ENCODE measurements at places on chromosomes 4 and X.

GRCh38 chr4:81896936-81897335 lies 425.2 kb upstream of the RASGEF1B start:
- no peak for DNase-seq

DNA sequence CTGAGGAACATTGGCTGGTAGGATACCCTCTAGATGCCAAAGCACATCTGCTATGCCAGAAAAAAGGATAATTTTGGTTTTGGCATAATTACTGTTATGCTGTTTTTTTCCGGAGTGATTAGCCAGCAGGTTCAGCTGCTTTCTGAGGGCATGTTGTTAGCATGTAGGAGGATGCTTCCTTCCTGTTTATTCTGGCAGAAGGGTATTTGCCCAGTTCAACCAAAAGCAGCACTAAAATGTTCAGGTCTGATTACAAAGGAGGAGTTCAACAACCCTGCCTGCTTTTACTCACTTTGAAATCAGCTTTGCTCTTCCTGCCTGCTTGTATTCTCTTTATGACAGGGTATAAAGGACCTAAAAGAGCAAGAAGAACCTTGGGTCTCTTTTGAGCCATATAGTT lies 21.9 kb downstream of the ERCC6L start:
- DNase-seq: no peak

GRCh38 chrX:47593522-47593921 lies 11.3 kb downstream of the TIMP1 start:
- DNase-seq: no peak

- DNase-seq: no peak
Observed at GRCh38 chr4:119550857-119551532, 77.6 kb downstream of the PDE5A start.

DNA sequence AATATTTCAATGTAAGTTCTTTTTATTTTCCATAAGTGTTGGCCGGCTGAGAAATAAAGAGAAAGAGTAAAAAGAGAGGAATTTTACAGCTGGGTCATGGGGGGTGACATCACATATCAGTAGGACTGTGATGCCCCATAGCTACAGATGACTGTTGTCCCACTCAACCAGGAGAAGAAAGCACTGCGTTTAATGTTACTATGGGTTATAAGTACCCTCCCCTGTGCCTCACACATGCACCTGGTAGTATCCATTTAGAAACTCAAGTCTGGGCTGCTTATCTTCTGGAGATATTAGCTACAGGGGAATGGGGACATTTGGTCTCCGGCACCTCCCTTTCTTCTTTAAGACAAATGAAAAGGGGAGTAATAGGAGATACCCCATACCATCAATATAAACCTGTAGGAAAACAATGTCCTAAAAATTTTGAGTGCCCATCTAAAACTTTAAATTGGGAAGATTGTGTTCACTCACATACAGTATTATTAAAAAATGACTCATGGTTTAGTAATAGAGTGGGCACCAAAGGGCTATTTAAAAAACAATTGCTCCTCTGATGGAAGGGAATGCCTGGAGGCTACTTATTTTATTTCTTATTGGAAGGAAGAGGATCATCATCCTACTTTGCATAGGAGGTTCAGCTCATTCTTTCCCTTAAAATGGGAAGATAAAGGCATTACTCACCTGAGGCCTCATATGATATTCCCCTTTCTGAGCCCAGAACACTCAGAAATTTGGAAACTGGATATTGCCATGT lies 18.2 kb downstream of the UGT2B11 start:
- DNase-seq: no peak

DNA sequence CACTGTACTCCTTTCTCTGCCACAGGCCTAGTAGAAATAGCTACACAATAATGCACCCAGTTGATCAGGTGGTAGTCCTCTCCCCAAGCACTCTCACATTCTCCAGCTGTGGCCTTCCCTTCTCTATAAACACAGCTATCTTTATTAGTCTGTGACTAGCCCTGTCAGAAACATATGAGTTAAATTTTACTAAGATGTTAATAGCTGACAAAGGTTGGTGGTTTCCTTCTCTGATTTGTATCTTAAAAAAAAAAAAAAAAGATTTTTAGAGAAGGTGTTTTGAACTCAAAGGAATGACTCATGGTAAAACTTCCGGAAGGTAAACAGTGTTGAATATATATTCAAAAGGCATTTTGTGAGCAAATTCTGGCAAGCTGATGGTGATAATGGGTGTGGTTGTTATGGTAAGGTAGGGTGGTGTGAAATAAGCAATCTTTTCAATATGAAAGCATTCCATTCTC lies 327.4 kb downstream of the PPP3CA start:
- DNase-seq: no peak

GRCh38 chr4:183327827-183328226 lies 5.6 kb upstream of the CLDN24 start:
- DNase-seq: no peak

DNA sequence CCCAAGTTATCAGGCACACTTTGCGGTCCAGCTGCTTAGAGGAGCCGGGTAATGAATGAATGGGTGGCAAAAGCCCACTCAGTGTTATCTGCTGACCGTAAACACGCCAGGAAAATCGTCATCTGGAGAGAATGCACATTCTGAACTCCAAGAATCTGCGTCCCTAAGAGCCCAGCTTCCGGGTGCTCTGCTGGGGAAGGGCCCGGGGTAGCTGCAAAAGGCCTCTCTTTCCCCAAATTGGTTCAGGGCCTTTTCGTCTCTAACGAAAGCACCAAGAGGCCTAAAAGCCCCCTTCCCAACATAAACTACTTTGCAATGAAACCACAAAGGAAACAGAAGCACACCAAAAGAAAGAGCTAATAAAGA lies 1.6 kb upstream of the SFRP2 start:
- DNase-seq: no peak

DNA sequence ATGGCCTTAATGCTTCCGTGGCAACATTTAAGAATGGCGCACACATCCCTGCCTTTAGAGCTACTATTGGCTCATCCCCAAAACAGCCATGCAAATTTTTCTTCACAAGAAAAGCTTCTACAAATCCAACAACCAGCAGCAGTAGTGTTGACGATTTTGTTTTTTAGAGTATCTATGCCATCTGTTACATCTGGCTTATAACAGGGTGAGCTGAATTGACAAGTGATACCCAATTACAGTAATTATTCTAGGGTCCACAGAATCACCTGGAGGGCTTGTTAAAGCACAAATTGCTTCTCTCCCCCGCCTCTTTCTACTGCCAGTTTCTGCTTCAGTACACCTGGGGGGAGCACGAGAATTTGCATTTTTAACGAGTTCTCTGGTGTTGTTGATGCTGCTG lies 34.1 kb downstream of the DCHS2 start:
- DNase-seq: no peak

GRCh38 chr4:111542056-111542455 lies 603.2 kb upstream of the FAM241A start:
- no peak for DNase-seq

DNA sequence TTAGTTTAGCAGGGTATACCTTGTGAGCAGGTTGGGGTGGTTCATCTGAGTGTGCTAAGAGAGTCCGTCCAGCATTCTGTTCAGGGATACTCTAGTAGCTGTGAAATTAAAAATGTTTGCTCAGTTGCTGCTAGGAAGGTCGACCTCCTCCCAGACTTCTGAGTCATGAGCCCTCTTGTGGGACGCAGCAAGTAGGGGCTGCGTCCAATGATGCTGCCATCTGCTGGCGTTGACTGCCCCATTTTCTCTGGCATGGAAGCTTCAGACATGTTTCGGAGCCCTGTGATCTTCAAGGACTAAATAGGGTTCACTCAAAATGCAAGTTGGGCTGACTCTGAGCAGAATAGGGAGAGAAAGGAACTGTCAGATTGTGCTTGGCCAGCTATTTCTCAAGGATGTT lies 201.0 kb upstream of the ARSJ start:
- DNase-seq: peak; percentile 40

DNA sequence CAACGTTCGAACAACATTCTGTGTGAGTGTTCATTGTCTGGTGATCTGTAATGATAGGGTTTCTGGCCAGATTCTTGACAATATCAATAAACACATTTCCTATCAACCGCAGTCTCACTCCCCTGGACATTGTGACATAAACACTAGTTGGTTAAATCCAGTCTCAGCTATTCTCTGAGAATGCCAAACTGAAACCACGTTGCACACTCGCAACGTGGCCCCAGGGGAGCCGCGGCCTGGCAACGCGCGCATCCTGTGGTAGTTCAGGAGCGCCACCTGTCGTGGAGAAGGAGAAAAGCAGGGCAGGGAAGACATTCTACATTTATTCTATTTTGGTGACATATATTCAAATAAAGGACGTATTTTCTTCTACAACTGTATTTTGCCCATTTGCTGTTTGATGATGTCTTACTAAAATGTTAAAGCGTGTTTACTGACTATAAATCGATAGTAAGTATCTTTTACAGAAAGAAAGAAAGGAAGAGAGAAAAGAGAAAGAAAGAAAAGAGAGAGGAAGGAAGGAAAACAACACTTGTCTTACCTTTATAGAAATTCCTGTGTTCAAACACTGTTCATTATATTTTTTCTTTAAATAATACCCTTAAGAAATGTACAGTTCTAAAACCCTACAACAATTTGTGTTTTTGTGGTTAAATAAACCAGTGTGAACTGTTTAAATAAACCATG lies 738.3 kb upstream of the FRG1 start:
- DNase-seq: peak; percentile 71

DNA sequence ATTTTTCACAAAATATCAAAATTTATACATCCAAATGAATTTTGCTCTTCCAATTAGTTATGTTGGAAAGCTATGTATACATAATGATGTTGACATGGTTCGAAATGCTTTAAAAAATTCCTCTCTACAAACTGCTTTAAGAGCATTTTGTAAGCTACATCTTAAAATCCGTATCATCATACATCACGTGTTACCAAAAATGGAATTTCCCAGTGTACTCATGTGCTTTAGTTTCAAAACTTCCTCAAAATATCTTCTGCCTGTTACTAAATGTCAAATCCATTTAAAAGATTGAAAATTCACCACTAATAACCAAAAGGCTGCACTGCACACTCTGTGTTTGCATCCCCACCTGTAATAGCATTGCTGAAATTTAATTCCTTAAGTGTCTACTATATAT lies 87.9 kb downstream of the WDFY3 start:
- no peak for DNase-seq

DNA sequence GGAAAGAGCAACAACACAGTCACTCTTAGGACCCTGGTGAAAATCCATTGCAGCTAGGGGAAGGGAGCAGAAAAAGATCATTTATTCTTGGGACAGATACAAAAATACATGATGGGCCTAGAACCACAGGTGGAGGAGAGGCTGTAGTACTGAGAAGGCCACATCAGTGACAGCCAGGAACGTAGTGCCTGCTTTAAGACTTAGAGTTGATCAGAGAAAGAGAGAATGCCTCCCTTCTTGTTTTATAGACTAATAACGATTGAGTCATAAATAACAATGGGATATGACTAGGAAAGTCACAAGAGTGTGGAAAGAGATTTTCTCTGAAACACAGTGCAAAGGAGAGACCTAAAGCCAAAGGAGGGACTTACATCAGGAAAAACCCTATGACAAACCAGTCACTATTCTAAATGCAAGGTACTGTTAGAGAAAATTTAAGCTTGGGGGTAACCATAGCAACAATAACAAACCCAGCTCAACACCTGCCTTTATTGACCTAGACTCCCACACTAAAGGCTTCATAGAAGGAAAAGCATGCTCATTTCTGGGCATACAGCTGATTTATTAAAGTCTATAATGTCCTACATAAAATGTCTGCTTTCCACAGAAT lies 1015.0 kb upstream of the GRID2 start:
- no peak for DNase-seq

DNA sequence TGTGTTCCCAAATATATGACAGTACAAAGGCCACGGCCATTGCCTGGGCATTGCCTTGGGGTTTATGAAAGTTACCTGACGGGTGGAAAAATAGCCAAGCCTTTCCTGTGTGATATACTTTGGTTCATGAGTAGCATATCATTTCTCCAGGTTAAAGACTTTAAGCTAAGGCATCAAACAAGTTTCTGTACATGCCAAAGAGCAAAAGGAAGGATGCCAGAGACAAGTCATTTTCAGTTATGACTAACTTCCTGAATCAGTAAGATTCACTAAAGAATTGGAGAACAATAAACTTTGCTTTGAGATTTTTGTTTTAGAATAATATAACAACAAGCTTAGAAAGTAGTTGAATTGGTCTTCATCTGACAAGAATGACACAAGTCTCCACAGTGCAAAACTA lies 9.7 kb upstream of the GUF1 start:
- DNase-seq: no peak

- DNase-seq: no peak
Observed at GRCh38 chrX:110877326-110877725, 81.7 kb upstream of the CHRDL1 start.

DNA sequence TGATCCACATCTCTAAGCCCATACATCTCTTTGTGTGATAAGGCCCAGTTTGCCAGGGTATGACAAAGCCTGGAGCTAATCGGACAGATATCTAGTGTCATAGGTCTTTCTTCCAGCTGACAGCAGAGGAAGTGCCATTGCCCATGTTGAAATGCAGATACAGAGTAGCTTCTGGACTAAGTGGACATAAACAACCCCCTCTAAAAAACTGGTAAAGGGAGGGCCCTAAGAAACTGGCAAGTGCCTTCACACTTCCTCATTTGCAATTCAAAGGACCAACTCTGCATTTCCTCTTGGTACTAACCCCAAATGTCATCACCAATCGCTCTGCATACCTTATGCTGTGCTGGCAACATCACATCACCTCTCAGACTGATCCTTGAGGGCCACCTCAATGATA lies 20.8 kb downstream of the ARHGEF6 start:
- DNase-seq: no peak

DNA sequence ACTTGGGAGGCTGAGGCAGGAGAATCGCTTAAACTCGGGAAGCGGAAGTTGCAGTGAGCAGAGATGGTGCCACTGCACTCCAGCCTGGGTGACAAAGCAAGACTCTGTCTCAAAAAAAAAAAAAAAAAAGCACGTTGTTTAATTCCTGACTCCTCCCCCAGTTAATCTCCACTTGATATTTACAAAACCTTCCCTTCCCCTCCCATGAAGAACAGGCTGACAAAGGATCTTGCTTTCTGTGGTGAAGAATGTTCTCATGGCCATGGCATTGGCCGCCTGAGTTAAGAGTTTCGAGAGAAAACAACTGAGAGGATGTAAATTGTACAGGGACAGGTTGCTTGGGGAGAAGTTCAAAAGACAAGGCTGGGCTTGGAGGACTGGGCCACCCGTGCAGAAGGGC lies 168.2 kb upstream of the BCOR start:
- no peak for DNase-seq

GRCh38 chr4:89319756-89320155 lies 12.2 kb upstream of the GPRIN3 start:
- no peak for DNase-seq

DNA sequence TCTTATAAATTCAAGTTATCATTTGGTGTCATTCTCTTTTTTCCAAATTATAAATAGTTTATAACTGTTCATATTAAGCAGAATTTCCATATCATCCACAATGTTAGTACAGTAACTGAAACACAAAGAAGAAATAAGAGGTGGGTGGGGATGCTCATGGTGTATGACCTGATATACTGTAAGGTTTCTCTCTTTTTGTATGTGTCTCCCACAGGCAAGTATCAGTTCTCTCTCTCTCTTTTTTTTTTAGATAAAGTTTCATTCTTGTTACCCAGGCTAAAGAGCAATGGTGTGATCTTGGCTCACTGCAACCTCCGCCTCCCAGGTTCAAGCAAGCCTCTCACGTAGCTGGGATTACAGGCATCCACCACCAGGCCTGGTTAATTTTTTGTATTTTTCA lies 43.7 kb upstream of the UGT2A3 start:
- no peak for DNase-seq

All from fibroblast of skin of left quadriceps (primary cell).